ENCODE measurements at places on chromosomes 12 and 14. TPM values are rescaled to one million over a fixed set of nuclear protein-coding genes. Genes with fewer than 3 reads are reported as not detected.

GRCh38 chr12:88944397-88944796, 364.1 kb upstream of the KITLG start:
- peak overlapping the region; percentile 61 for H3K27ac ChIP-seq
- H3K27me3 ChIP-seq: no peaks in the 10 kb centered on the region
- H3K4me1 ChIP-seq: peaks cover 43% of the 10 kb centered on the region
- peak; percentile 39 for DNase-seq

- H3K27ac ChIP-seq: no peak overlapping the region
- peaks cover 2% of the 10 kb centered on the region for H3K27me3 ChIP-seq
- no peaks in the 10 kb centered on the region for H3K36me3 ChIP-seq
- no peak overlapping the region for H3K4me3 ChIP-seq
- no peak for DNase-seq
- no peaks in the 10 kb centered on the region for H3K4me1 ChIP-seq
These were observed 178.9 kb downstream of the KLHL28 start for GRCh38 chr14:44782775-44783238.

The TROAP gene
- 14.3 TPM for total RNA-seq

The SLC4A8 gene
- 12.1 TPM for total RNA-seq

The NYNRIN gene
- 4.3 TPM for total RNA-seq

The PLEKHD1 gene
- total RNA-seq: not detected

DNA sequence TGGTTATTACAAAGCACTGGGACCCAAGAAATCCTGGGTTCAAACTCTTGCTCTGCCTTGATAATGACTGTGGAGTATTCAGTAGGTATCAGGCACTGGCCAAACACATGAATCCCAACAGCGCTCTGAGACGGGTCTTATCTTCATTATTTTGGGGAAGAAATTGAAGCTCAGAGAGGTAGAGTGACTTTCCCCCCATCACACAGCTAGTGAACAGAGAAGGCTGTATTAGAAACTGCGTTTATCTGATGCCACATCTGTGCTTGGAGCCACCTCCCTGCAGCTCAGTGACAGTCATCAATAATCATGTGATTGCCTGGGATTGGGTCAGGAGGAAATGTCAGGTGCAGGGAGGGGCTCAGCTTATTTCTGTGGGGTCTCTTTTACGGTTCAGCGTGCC, 225.4 kb upstream of the LHX5 start:
- no peak overlapping the region for H3K4me3 ChIP-seq
- peaks cover 33% of the 10 kb centered on the region for H3K27me3 ChIP-seq
- no peak for DNase-seq
- no peak overlapping the region for H3K27ac ChIP-seq

DNA sequence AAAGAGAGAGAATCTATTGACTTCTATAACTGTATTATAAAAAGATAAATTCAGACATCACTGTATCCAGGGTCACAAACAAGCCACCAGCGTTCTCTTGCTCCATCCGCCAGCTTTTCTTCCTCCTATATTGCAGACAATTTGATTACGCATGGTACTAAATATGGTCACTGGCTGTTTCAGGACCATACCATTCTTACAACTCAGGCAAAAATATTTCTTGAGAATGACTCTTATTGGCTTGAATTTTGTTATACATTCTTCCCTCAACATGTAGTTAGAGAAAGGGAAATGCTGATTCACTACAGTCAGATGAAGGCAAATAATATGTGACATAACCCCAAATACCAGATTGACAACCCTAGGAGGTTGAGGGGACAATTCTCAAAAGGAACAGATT, 101.3 kb downstream of the SLC6A15 start:
- H3K27me3 ChIP-seq: peaks cover 2% of the 10 kb centered on the region
- DNase-seq: peak; percentile 4
- H3K4me1 ChIP-seq: peaks cover 42% of the 10 kb centered on the region
- H3K4me3 ChIP-seq: peak overlapping the region; percentile 10

- DNase-seq: no peak
- H3K4me1 ChIP-seq: peaks cover 35% of the 10 kb centered on the region
- no peak overlapping the region for H3K4me3 ChIP-seq
- H3K27ac ChIP-seq: no peak overlapping the region
- no peaks in the 10 kb centered on the region for H3K36me3 ChIP-seq
These were observed 28.6 kb downstream of the FIGNL2 start for GRCh38 chr12:51819736-51820525.

The SDR9C7 gene
- total RNA-seq: not detected

DNA sequence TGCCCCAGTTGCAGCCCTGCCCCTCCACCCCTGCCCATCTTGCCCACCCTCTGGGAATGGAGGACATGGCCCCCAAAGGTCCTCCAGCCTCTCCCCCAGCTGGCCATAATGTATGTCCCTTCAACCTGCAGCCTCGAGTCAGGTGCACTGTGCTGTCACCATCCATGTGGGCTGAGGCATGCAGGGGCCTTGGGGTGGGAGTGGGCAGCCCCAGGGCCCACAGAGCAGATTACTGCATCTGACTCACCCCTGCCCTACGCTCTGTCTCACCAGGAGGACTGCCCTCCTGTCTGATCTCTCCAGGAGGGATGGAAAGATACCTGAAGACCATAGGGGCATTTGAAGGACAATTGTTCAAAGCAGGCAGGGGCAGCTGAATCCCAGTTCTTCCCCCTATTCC, 13.3 kb downstream of the SYNDIG1L start:
- no peaks in the 10 kb centered on the region for H3K36me3 ChIP-seq
- no peak overlapping the region for H3K4me3 ChIP-seq
- H3K27ac ChIP-seq: no peak overlapping the region
- no peak for DNase-seq
- peaks cover 38% of the 10 kb centered on the region for H3K27me3 ChIP-seq

GRCh38 chr12:2678426-2678825, 116.3 kb upstream of the FKBP4 start:
- H3K4me1 ChIP-seq: peaks cover 10% of the 10 kb centered on the region
- H3K27me3 ChIP-seq: peaks cover 2% of the 10 kb centered on the region
- H3K4me3 ChIP-seq: no peak overlapping the region
- no peak for DNase-seq
- H3K36me3 ChIP-seq: peaks cover 9% of the 10 kb centered on the region

- peaks cover 71% of the 10 kb centered on the region for H3K4me1 ChIP-seq
- peaks cover 18% of the 10 kb centered on the region for H3K36me3 ChIP-seq
- peak overlapping the region; percentile 97 for H3K27ac ChIP-seq
- H3K27me3 ChIP-seq: no peaks in the 10 kb centered on the region
These were observed 23.0 kb downstream of the VPS37B start for GRCh38 chr12:122872815-122873361.

The SCNN1A gene
- total RNA-seq: 0.18 TPM

The COQ5 gene
- 24.5 TPM for total RNA-seq

- peaks cover 2% of the 10 kb centered on the region for H3K27me3 ChIP-seq
- H3K4me1 ChIP-seq: peaks cover 42% of the 10 kb centered on the region
These were observed 42.8 kb downstream of the BCAT1 start for GRCh38 chr12:24906141-24906540.

DNA sequence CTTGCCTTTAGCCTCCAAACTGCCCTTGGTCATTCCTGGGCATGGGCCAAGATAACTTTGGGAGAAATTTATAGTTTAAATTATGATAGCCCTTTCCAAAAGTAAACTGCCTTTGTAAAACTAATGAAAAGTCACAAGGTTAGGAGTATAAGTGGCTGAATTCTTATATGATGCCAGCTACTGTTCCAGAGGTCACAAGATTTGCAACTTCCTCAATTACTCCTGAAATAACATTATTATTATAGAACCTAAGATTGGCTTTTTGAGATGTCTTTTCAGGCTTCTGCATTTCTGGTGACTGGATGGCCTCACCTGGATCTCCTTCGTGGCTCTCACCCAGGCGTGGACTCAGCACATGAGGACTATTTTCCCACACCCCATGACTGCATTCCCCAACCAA, 55.0 kb downstream of the OSBPL8 start:
- H3K27ac ChIP-seq: no peak overlapping the region
- H3K4me3 ChIP-seq: no peak overlapping the region
- H3K27me3 ChIP-seq: no peaks in the 10 kb centered on the region

- peaks cover 66% of the 10 kb centered on the region for H3K4me1 ChIP-seq
- H3K27me3 ChIP-seq: no peaks in the 10 kb centered on the region
- no peak for DNase-seq
These were observed 18.7 kb downstream of the PLEKHG3 start for GRCh38 chr14:64722842-64723447.

GRCh38 chr12:89521364-89522223, 3.0 kb downstream of the GALNT4 start:
- peaks cover 2% of the 10 kb centered on the region for H3K27me3 ChIP-seq
- peaks cover 51% of the 10 kb centered on the region for H3K4me1 ChIP-seq
- peak overlapping the region; percentile 98 for H3K4me3 ChIP-seq
- peaks cover 17% of the 10 kb centered on the region for H3K36me3 ChIP-seq

- peaks cover 15% of the 10 kb centered on the region for H3K27me3 ChIP-seq
- peak overlapping the region; percentile 13 for H3K4me3 ChIP-seq
- peak; percentile 1 for DNase-seq
These were observed 236.7 kb downstream of the BCL11B start for GRCh38 chr14:99035268-99035667.

GRCh38 chr14:73058922-73059673, 764 bp downstream of the RBM25 start:
- no peak overlapping the region for H3K27ac ChIP-seq
- H3K4me1 ChIP-seq: peaks cover 27% of the 10 kb centered on the region
- DNase-seq: peak; percentile 41
- H3K27me3 ChIP-seq: peaks cover 4% of the 10 kb centered on the region
- 0 out of 2 replicates have a peak, but pooled peaks cover 4% of the 10 kb centered on the region for H3K36me3 ChIP-seq

The B4GALNT3 gene
- not detected for total RNA-seq

GRCh38 chr12:53507603-53507885, 260 bp upstream of the NPFF start:
- peaks cover 15% of the 10 kb centered on the region for H3K36me3 ChIP-seq
- no peak overlapping the region for H3K4me3 ChIP-seq
- peaks cover 28% of the 10 kb centered on the region for H3K4me1 ChIP-seq
- peaks cover 5% of the 10 kb centered on the region for H3K27me3 ChIP-seq

The NINJ2 gene
- not detected for total RNA-seq

The FAM177A1 gene
- total RNA-seq: 90.6 TPM

The LRTM2 gene
- not detected for total RNA-seq

DNA sequence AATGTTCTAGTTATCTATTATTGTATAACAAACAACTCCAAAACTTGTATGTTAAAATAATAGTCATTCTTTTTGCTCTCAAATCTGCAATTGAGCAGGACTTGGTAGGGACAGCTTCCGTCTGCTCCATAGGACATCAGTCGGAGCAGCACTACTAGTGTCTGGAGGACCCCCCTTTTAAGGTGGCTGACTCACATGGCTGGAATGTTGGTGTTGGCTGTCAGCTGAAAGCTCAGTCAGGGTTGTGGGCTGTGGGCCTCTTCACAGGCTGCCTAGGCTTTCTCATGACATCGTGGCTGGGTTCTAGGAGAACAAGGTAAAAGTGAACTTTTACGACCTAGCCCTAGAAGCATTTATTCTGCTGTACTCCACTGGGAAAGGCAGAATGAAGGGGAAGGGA, 160.6 kb downstream of the ANO4 start:
- no peak overlapping the region for H3K27ac ChIP-seq
- DNase-seq: no peak
- peaks cover 3% of the 10 kb centered on the region for H3K27me3 ChIP-seq
- H3K4me3 ChIP-seq: no peak overlapping the region
- no peaks in the 10 kb centered on the region for H3K4me1 ChIP-seq
- no peaks in the 10 kb centered on the region for H3K36me3 ChIP-seq

GRCh38 chr12:66041651-66042363, 88.7 kb downstream of the LLPH start:
- no peak overlapping the region for H3K27ac ChIP-seq
- H3K36me3 ChIP-seq: no peaks in the 10 kb centered on the region
- H3K4me3 ChIP-seq: no peak overlapping the region

DNA sequence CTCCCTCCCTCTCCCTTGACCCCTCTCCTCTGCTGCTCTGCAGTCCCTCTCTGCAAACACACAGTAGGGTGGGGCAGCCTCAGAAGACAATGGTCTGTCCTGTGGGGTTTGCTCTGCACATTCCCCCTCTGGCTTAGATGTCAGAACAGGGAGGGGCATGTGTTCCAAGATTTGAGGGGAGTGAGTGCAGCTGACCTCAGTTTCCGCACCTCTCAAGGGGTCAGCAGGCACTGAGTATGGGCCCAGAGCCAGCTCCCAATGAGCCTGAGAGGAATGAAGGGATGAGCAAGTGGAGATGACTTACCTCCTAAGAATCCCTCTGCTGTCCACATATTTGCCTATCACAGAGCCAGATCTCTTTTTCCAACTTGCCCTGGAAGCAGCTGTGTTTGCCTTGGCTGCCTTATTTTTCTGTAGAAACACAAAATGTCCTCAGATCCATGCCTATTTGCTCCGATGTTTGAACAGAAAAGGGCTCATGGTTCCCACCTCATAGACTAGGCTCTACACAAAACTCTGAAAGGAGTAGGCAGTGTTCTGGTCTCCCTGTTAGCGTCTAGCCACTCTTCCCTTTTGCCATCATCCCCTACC, 111.4 kb downstream of the CRACR2A start:
- H3K4me3 ChIP-seq: peak overlapping the region; percentile 15
- peak; percentile 82 for DNase-seq
- H3K4me1 ChIP-seq: peaks cover 16% of the 10 kb centered on the region
- peak overlapping the region; percentile 42 for H3K27ac ChIP-seq

The CLEC2A gene
- total RNA-seq: not detected

DNA sequence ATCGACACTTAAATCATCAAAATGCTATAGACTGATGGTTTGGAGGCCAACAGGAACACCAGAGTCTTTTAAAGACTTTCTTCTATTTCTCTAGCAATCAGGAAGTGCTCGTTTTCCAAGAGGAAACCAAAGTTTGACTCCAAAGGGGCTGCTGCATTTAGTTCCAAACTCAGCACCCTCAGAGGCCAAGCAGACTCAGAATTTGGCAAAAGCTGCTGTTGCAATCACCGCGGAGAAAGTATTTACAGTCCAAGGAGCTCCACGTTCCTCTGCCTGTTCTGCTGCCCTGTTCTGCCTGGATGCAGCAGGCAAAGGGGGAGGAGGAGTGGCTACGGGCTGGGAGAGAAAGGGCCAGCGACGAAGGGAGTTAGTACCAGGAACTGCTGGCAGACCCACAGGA, 325.1 kb downstream of the BCL11B start:
- no peak overlapping the region for H3K27ac ChIP-seq
- DNase-seq: no peak
- H3K36me3 ChIP-seq: no peaks in the 10 kb centered on the region
- H3K4me3 ChIP-seq: no peak overlapping the region
- peaks cover 6% of the 10 kb centered on the region for H3K27me3 ChIP-seq
- no peaks in the 10 kb centered on the region for H3K4me1 ChIP-seq

The TC2N gene
- total RNA-seq: 0.71 TPM

DNA sequence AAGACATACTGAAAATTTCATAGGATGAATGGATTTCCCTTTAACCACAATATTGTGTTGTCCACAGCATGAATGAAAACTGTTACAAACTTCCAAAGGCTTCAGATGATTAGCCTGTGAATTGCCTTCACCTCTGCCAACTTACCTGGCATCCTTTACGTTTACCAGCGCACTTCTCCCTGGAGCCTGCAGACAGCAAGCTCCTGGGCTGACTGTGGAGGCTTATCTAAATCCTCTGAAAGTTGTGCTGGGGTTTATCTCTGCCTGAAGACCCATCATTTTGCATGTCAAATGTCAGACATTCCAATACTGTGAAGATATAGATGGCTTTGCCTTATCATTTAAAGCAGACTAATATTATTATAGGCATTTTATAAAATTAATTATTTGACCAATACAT, 403.0 kb downstream of the SYT1 start:
- peaks cover 8% of the 10 kb centered on the region for H3K4me1 ChIP-seq
- H3K27ac ChIP-seq: no peak overlapping the region
- H3K27me3 ChIP-seq: no peaks in the 10 kb centered on the region
- no peaks in the 10 kb centered on the region for H3K36me3 ChIP-seq
- no peak for DNase-seq
- H3K4me3 ChIP-seq: no peak overlapping the region

GRCh38 chr12:110234755-110235154, 46.3 kb upstream of the ATP2A2 start:
- no peaks in the 10 kb centered on the region for H3K27me3 ChIP-seq
- H3K4me1 ChIP-seq: peaks cover 2% of the 10 kb centered on the region
- H3K4me3 ChIP-seq: no peak overlapping the region
- H3K27ac ChIP-seq: no peak overlapping the region
- H3K36me3 ChIP-seq: no peaks in the 10 kb centered on the region
